ENCODE measurements at places on chromosomes 1 and 21. TPM values are rescaled to one million over a fixed set of nuclear protein-coding genes. Genes with fewer than 3 reads are reported as not detected.

Gene FCRL3
- total RNA-seq: not detected

Gene CRYBG2
- total RNA-seq: not detected

Gene FAM3B
- not detected for total RNA-seq

Gene SPRR2A
- not detected for total RNA-seq

Gene HES3
- total RNA-seq: not detected

Gene CCDC27
- not detected for total RNA-seq
